ENCODE measurements at places on chromosomes 5 and 9.
A peak's percentile ranks its signal among the peaks of the same experiment; 100 is the strongest.

DNA sequence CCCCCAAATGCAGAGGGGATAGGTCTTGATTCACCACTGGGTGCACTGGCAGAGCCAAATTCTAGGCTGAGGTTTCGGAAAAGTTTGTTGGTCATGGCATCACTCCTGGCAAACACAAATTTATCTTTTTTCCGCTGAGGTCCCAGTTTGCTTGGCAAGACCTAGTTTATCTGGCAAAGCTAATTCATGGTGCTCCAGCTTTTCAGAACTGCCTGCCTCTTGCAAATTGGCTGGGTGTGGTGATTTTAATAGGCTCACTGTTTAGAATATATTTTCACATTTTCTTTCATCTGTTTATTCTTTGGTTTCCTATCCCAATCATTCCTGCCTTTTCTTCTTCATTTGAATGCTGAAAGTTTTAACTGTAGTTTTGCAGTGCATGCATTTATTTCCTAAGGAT lies 50.5 kb upstream of the MAMDC2 start:
- no peak for DNase-seq

- DNase-seq, result no peak
Measured at GRCh38 chr5:108726446-108727235, 21.1 kb upstream of the FER start.

DNA sequence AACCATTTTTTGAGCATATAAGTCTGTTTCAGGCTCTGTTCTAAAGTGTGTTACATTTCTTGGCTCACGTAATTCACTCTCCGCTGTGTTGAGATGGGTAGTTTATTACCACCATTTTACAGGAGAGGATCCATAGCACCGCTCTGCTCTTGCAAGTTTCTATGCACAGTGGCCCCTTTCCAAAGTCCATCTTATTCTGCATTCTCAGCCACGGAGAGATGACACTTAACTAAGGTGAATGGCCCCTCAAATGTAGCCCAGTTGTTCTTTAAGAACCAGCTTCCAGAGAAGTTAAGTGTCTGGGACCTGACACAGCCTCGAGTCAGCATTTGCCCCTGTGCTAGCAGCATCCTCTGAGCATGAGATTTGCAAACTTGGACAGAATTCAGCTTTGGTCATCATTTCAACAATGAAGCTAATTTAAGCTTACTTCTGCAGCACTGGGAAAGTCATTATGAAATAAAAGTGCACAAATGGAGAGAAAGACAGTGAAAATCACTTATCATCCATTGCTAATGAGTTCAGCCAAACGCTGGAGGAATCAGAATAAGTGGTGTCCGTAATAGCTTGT lies 61.9 kb downstream of the FAM78A start:
- DNase-seq, result no peak

DNA sequence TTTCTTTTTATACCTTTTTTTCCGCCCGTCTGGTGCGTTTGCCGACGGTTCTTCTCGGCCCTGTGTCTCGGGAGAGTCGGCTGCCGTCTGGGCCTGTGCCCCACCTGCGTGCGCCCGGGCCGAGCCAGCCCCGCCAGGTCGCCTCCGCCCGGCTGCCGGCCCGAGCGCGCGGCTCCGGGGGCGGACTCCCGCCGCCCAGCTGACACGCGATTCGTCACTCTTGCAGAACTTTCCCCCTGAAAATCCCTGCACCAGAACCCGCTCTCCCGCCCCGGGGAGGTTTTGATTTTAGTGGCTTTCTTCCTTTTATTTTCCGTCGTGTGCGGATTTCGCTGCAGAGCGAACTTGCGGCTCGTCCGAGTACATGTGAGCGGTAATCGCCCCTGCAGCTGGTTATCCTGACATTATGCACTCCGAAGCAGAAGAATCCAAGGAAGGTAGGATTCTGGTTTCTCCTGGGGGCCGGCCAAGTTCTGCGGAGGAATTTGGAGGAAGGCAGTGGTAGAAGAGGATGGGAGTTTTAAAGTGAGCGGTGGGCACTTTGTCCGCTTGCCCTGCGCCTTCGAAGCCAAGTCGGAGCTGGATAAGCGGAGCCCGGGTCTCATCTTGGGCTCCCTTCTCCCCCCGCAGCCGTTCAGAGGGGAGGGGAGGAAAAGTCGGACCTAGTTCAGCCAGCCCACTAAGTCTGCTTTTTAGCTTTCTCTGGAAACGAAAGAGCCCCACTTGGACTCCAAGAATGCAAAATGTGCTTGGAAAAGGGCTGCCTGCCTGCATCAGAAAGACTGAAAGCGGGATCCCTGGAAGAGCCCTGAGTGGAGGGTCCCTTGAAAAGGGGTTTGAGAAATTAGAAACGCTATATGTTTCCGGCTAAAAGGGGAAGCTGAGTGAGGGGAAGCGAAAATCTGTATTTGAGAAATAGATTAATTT lies at the start of gene TNFAIP8:
TNFAIP8 (plus strand) TSS at position 335 of the 927 bp plus-strand sequence; CDS start at position 407, 72 bp downstream.
- peak; percentile 86 for DNase-seq

DNA sequence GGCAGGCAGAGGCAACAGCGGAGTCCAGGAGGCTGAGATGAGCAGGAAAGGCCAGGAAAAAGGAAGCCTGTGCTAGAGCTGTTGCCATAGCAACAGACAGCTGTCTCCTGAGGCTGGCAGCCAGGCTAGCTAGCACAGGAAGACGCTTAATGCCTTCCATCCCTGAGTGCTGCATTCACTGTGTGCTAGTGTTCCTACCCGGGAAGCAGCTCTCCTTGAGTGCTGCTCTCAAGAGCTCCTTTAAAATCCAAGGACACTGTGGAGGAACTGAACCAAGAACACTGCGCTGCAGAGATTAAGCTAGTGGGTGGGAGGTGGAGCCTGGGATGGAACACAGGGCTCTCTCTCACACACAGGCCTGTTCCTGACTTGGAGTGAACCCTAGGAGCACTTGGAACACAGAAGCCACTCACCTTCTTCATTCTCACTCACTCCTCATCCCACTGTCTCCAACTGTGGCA lies 53.5 kb upstream of the IL7R start:
- DNase-seq, result peak; percentile 81

DNA sequence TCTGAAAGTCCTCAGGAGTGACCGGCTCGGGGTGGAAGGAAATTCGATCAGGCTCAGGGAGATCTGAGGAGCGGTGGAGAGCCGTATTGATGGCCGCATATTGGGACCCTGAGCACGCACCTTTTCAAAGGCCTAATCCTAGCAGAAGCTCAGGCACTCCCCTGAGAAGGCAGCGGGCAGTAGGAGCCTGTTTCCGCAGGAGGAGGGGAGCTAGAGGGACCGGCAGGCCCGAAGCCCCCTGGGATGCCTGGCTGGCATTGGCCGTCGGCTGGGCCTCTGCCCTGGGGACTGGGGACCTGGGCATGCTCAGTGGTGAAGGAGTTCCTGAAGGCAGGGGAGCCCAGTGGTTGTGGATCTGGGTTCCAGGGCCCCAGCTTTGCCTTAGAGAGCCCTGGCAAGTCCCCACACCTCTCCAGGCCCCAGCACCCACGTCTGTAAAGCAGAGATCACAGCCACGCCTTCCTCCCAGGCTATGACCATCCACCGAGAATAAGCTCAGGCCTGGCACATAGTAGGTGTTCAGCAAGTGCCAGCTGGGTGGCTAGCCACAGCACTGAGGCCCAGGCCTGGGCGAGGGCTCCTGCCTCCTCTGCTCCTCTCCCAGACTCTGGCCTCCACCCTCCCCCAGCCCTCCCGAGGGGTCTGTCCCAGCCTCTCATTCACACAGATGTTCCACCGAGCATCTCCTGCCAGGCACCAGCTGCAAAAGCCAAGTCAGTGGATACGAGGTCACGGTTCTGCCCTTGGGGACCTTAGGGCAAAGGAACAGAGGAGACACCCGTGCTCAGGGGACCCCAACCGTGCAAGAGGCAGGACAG lies 17.2 kb upstream of the QRFP start:
- DNase-seq, result no peak

GRCh38 chr9:31588756-31589155 lies 795.7 kb upstream of the ACO1 start:
- DNase-seq, result no peak

DNA sequence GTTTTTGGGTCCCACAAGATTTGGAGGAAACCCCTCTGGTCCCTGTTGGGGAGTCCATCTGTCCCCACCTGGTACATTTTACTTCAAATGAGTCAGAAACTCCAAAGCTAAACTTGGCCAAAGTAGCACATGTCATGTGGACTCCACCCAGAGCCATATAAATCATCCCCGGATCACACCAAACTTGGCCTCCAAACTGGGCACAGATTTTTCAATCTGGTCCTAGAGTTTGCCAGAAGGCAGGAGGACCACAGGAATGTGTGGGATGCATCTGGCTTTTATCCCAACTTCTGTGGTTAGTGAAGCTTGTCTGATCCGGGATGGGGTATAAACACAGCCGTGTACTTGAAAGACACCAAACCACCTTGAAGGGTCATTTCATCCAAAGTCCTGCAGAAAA lies 66.3 kb downstream of the MAT2B start:
- peak; percentile 77 for DNase-seq

DNA sequence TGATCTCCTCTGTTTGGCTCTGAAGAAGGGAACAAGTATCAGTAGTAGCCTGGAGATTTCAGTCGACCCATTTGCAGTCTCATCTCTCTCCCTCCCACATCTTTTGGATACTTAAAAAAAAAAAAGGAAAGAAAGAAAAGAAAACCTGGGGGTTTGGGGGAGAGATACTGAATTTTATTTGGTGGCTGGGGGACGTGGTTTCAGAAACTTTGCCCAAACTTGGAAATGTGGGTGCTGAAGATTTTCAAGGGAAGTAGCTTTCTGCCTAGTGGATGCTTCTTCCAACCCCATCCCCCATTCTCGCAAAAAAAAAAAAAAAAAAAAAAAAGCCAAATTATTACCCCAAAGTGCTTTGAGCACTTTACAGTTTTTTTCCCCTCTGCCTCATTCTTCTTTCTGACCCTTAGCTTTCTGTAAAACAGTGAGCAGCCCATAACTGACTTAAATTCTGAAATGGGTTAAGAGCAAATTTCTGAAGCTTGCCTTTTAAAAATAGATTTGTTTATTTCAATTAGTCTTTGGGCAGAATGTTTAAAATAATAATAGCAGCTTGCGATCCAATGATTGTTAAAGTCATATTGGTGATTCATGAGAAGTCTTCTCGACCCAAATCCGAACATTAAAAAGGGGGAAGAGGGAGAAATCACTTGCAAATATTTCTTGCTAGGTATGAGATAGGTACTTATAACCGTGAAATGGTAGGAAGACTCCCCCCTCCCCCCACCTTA lies 894 bp downstream of the FST start:
- peak; percentile 16 for DNase-seq

- no peak for DNase-seq
Measured at GRCh38 chr5:34496260-34496691, 159.9 kb upstream of the RAI14 start.

- DNase-seq, result peak; percentile 4
Measured at GRCh38 chr5:161846746-161847145, 1.2 kb upstream of the GABRA1 start.

GRCh38 chr9:23934291-23934906 lies 108.4 kb upstream of the ELAVL2 start:
- DNase-seq, result no peak

DNA sequence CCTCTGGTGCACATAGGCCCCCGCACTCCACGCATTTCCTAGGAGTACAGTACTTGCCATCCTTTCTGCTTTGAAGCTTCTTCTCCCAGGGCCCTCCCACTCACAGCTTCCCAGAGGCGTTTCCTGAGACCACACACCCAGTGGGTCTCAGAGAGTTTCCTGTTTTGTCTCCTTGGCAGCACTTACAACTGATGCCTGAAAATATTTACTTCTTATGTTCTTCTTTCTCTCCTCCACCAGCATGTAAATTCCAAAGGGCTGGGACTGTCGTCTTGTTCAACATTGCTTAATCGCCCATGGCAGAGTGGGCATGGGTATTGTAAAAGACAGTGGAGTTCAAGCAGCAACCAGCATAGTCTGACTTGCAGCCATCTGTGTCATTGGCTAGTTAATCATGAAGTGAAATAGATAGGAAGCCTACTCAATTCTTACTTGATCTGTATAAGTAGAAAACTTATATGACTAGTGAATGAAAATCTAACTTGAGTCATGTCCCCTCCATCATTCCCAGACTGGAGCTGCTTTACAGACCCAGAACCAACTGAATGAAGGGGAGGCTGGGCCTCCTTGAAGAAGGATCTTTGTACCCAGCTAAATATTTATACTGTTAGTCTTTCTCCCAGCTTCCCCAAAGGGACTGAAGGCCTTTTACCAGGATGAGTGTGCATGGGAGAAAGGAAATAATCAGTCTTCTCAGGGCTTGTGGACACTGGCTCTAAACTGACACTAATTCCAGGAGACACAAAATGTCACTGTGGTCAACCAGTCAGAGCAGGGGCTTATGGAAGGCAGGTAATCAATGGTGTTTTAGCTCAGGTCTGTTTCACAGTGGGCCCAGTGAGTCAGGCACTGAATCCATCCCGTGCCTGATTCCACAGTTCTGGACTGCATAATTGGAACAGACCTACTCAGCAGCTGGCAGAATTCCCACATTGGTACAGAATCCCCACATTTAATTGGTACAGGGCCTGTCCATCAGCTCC lies 116.4 kb downstream of the SV2C start:
- DNase-seq, result no peak

GRCh38 chr5:57508211-57508610 lies 25.6 kb upstream of the ACTBL2 start:
- DNase-seq, result no peak

GRCh38 chr5:113508756-113509155 lies 4.7 kb upstream of the YTHDC2 start:
- no peak for DNase-seq

GRCh38 chr5:124090115-124090514 lies 578.1 kb downstream of the CSNK1G3 start:
- no peak for DNase-seq

GRCh38 chr5:85077581-85077980 lies 692.9 kb upstream of the EDIL3 start:
- no peak for DNase-seq

DNA sequence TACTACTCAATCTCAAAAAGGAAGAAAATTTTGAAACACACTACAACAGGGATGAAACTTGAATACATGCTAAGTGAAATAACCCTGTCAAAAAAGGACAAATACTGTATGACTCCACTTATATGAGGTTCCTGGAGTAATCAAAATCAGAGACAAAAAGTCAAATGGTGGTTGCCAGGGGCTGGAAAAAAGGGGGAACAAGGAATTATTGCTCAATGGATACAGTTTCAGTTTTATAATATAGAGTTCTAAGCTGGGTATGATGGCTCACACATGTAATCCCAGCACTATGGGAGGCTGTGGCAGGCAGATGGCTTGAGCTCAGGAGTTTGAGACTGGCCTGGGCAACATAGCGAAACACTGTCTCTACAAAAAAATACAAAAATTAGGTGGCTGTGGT lies 29.0 kb downstream of the ETF1 start:
- no peak for DNase-seq

DNA sequence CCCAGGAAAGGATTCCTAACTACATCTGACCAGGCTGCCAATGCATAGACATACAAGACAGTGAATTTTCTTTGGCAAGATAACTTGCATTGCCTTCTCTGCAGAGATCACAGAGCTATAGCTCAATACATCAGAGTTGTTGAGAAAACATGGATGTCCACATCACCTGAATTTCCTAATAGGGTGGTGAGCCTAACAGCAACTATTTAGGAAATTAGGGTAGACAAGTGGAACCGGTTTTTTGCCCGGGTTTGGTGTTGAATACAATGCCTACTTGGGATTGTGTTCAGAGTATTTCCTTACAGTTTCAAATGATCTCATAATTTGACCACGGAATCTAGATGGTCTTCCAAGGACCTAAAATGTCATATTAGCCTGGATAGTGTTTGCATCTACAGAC lies 262.7 kb downstream of the KIF4B start:
- DNase-seq, result no peak

GRCh38 chr9:33117306-33117705 lies 40.8 kb upstream of the SMU1 start:
- DNase-seq, result peak; percentile 76

Measured in AG20443 (cell line).